ENCODE measurements at places on chromosomes 1 and 21.

- no peak for DNase-seq
These were observed 8.7 kb downstream of the CAPZB start for GRCh38 chr1:19476450-19477190.

DNA sequence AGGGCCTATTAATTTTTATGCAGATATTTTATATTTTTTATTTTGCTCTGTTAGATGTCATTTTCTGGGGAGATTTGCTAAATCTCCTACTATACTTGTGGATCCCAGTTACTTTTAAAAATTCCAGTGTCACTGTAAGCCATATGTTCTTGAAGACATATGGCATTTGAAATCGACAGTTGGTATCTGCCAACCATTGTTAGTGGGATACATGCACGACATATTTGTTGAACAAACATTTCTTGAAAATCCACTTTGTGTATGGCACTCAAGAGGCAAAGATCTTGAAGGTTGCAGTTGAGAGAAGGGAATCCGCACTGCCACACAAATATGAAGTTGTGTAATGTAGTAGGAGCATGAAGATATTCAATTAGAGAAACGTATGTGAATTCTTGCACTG is 287.7 kb downstream of the HHAT start:
- no peak for DNase-seq

DNA sequence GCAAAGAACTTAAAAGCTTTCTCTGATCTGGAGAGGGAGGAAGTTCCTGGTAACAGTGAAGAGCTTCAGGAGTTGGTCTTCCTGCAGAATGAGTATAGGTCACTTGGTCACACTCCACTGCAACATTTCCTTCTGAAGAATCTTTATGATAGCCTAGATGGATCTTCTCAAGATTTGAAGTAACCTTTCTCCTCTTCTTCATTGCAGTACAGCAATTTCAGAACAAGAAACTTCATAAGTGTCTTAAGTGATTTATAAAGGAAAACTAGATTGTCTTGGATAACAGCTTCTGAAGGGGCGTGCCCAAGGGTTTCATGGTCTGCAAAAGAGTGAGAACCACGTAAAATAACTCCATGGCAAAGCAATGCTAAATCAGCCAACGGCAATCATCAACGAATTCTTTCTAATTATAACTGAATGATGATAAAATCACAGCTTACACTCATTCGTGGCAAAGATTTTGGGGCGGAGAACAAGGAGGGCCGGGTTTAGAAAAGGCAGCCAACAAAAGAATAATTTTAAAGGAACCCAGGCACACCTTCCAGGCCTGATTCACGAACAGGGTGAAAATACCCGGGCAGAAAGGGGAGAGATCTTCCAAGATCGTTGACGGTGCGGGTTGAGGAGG is 53.9 kb upstream of the ASPM start:
- DNase-seq: no peak

- DNase-seq: no peak
These were observed 26.7 kb downstream of the CACHD1 start for GRCh38 chr1:64496606-64497005.

GRCh38 chr1:72524021-72524420 is 241.7 kb upstream of the NEGR1 start:
- DNase-seq: no peak

DNA sequence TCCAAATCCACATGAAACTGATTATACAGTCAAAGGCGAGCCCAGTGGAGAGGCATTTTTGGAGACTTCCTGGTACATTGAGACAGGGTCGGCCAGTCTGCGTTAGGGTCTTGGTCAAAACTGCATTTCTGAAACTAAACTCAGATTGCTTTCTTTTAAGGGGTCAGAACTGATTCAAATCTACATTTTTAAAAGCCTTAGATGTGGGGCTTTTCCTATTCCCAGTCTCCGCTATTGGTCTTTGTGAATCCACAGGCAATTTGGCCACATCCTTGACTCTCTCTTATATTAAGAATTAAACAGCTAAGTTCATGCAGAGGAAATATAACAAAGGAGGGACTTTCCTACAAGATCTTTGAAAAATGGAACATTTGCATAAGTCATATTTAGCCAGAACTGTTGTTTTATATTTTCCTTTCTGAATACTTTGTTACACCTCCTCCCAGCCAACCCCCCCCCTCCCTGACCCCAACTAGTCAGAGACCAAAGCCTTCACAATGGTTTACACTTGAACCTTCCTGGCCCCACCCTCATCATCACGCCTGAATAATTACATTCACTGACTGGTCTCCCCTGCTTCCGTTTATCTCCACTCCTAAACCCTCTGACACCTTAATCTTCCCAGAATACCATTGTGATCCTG is 30.9 kb downstream of the SELL start:
- no peak for DNase-seq

- DNase-seq: peak; percentile 43
These were observed 60.7 kb downstream of the ACBD3 start for GRCh38 chr1:226125831-226126230.

GRCh38 chr1:110240476-110241210 is 30.5 kb downstream of the KCNC4 start:
- no peak for DNase-seq

- DNase-seq: no peak
These were observed 2.7 kb downstream of the SERPINC1 start for GRCh38 chr1:173914366-173914871.

Measured in ecto neural progenitor cell (in vitro differentiated cells).